ENCODE measurements at places on chromosomes 16 and 17. TPM values are rescaled to one million over a fixed set of nuclear protein-coding genes. Genes with fewer than 3 reads are reported as not detected.

Gene FN3K
- total RNA-seq, result 5.2 TPM

Gene PIRT
- total RNA-seq, result not detected

Gene MCRIP1
- 56.5 TPM for total RNA-seq

Gene ACE
- 19.3 TPM for total RNA-seq

Gene VAT1L
- total RNA-seq, result not detected

Gene SLC47A1
- total RNA-seq, result not detected

Gene RUNDC3A
- not detected for total RNA-seq

Gene LRRC46
- 0.42 TPM for total RNA-seq

Gene TLK2
- 47.1 TPM for total RNA-seq

Gene NPIPB8
- total RNA-seq, result 2.4 TPM

Gene KRTAP9-2
- total RNA-seq, result not detected

Gene ATXN1L
- total RNA-seq, result 27.8 TPM

Gene HOXB6
- not detected for total RNA-seq

Gene TPSB2
- not detected for total RNA-seq

Measured in activated naive CD8-positive, alpha-beta T cell treated with anti-CD3 and anti-CD28 coated beads, Interleukin-2, amount 10 ng/mL, durations not matched to agents 7 days and 5 days (primary cell).